ENCODE measurements at places on chromosomes 1 and 21.

GRCh38 chr1:192167911-192168700, 9.8 kb downstream of the RGS18 start:
- no peak for DNase-seq

- DNase-seq = no peak
These were observed 1.8 kb upstream of the CKS1B start for GRCh38 chr1:154972517-154973343.

DNA sequence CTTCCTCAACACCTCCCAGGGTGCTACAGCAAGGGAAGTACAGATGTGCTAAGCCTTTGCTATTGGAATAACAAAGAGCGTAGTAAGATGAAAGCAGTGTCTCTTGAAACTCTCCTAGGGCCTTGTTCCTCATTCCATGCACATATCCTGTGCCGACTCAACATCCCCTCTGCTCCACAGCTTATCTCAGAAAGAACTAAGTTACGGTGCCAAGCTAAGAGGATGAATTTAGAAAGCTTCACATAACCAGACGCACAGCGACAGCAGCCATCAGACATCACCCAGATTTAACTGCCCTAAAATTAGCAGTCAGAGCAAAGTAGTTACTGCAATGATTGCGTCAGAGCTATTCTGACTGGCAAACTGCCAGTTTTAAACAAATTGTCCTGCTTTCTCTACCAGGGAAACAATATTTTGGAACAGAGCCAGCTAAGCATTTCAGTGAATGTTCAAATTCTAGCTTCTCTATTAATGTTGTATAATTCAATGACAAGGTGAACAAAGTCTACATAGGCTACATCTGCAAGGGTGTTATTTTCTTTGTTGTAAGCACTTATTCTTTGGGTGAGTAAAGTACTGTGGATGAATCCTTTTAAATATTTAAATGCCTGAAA, 9.5 kb downstream of the SIPA1L2 start:
- no peak for DNase-seq

DNA sequence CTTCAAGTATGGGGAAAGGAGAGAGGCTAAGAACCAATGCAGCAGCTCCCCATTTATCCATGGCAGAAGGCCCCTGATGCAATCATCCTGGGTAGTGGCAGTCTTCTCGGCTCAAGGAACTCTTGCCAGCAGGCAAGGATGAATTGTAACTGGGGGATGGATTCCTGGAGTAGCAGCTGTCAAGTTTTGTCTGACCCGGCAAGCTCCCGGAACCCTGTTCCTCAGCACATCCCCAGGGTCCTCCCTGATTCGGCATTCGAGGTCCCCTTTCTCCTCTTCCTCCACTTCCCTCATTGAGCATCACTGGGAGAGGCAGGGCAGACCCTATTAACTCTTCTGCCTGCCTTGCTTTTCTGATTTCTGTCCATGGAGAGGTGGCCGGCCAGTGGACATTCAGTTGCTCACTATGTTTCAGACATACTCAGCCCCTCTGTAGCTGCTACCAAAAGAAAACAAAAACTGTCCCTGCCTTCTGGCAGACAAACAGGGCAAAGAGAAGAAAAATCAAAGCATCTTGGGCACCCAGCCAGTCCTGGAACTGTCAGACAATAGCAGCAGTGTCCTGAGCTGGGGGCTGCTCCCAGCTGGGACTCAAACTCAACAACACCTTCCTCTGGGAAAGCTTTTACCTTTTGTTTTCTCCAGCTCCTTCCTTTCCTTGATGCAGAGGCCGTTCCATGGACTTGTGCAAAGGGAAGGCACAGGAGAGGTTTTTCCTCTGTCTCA, 5.6 kb upstream of the PTCH2 start:
- no peak for DNase-seq

DNA sequence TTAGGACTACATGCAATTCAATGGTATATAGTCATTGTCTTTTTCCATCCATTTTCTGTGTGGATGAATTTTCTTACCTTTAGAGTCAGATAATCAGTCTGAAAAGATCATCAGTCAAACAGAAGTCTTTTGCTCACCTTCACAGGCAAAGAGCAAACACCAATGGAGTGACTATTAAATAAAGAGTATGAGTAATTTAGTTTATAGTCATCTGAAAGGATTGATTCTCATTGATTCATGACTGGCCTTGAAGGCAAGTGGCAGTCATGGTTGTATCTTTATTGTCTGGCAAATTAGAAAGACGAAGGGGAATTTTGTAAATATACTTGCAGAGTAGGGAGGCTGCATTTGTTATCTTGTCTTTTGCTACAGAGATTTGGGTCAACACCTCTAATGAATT, 89.9 kb downstream of the EPB41 start:
- DNase-seq = no peak

- DNase-seq = no peak
These were observed 76.3 kb downstream of the ZP4 start for GRCh38 chr1:237814319-237814924.

- DNase-seq = no peak
These were observed 332.1 kb downstream of the PTPRC start for GRCh38 chr1:198970916-198971315.

DNA sequence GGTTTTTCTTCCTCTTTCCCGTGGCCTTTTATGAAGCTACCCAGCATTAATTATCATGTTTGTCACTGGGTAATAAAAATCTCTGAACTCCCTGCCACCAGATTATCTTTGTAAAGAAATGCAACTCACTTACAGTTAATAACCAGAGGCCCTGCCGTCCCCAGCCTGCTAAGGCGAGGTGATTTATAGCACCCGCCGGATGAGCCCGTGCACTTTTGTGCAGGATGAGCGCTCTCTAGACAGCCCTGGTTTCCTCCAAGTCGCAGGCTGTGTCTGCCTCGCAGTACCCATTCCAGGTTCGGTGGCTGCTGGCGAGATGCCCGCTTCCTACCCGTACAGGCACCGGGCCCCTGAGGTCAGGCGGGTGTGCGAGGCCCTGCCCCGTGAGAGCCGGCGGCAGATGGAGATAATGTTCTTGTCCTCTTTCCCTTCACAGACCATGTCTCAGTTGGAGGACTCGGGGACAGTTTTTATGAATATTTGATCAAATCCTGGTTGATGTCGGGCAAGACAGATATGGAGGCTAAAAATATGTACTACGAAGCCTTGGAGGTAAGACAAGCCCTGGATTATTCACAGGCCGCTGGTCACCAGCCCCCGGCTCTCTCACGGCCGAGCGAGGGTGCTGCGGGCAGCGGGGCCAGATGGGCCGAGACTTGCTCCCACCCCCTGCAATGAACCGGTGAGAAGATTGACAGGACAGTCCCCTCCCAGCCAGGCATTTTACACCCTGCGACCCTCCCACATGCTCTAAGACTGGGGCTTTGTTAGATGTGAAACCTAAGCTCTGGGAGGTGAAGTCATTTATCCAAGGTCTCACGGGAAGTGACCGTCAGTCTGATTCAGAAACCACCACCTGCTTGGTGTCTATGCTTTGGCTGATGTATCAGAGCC, 28.5 kb upstream of the SELENON start:
- no peak for DNase-seq

GRCh38 chr1:92031281-92032110, 1.7 kb downstream of the EPHX4 start:
- DNase-seq = no peak

GRCh38 chr1:235642943-235643371, 6.6 kb downstream of the GNG4 start:
- DNase-seq = no peak

- DNase-seq = no peak
These were observed 5.7 kb downstream of the TGFB2 start for GRCh38 chr1:218350801-218351266.

GRCh38 chr1:162772571-162773154, 17.8 kb upstream of the HSD17B7 start:
- DNase-seq = no peak

- no peak for DNase-seq
These were observed 54.3 kb downstream of the ST6GALNAC5 start for GRCh38 chr1:76921590-76921989.

DNA sequence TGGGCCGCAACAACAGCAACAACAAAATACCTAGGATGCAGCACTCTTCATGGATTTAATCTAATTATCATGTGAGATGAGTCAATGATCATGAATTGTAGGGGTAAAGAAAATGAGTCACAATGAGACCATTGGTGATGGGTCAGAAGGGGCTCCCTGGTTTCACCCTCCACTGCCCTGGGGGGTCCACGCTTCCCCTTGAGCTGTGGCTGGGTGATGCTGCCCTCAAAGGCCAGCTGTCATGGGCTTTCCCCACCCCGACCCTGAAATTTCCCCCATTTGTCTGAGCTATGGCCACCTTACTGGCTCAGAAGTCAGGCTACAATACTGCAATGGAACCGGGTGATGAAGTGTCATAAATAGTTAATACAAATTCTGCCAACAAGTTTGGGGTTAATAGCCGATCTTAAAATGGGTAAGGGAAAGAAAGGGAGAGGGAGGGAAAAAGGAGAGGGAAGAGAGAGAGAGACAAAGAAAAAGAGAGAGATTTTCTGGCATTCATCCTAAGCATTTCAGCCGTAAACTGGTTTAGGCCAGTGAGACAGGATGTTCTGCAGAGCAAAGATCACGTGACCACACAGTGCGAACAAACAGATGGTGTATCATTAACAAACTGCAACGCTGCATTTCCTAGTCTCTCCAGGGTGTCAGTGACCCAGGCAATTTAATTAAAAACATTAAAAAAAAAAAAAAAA, 143.4 kb upstream of the ERRFI1 start:
- DNase-seq = no peak

GRCh38 chr1:245805532-245805931, 650.7 kb downstream of the KIF26B start:
- DNase-seq = no peak

- DNase-seq = no peak
These were observed 10.1 kb downstream of the MATN1 start for GRCh38 chr1:30713311-30713710.

- no peak for DNase-seq
These were observed 91.6 kb upstream of the TTC39A start for GRCh38 chr1:51421964-51422363.

GRCh38 chr1:209546390-209547085, 37.0 kb upstream of the CAMK1G start:
- no peak for DNase-seq

DNA sequence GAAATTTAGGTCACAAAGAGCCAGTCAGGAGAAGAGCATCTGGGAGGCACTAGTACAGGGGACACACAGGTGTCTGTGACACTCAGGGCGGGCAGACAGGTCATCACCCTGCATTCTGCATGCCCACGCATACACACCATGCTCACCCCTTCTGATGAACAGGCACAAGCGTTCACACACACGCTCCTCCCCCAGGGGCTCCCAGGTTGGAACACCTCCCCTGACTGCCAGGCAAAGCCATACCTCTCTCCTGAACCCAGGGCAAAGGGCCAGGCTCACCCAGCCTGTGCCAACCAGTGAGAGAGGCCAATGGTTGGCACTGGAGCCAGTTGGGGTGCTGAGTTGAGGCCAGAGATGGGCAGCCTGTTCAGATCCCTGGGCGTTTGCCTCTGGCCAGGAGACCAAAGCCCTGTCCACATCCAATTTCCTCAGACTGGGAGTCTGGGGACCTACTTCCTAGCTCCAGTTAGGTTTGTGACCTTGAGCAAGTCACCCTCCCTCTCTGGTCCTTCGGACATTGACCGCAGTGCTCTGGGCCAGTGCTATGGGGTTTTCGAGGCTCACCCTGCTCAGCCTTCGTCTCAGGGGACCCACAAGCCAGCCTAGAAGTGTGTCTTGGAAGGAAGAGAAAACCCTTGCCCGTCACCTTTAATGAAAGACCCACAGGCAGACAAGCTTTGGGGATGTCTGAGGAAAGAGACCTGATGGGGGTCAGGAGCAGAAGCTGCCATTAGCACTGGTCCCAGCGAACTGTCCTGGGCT, 5.8 kb upstream of the LAD1 start:
- DNase-seq = no peak

GRCh38 chr1:36484099-36484498, 1.4 kb upstream of the CSF3R start:
- DNase-seq = no peak

GRCh38 chr1:16915627-16915973, 6.1 kb upstream of the CROCC start:
- DNase-seq = no peak

- no peak for DNase-seq
These were observed 70.6 kb upstream of the NFIA start for GRCh38 chr1:61011561-61012263.

GRCh38 chr1:227330279-227331076, 12.2 kb upstream of the CDC42BPA start:
- no peak for DNase-seq

GRCh38 chr21:17585875-17586450, 26.7 kb downstream of the BTG3 start:
- DNase-seq = no peak

- DNase-seq = no peak
These were observed 120.3 kb downstream of the PPIAL4G start for GRCh38 chr1:148362626-148363438.

DNA sequence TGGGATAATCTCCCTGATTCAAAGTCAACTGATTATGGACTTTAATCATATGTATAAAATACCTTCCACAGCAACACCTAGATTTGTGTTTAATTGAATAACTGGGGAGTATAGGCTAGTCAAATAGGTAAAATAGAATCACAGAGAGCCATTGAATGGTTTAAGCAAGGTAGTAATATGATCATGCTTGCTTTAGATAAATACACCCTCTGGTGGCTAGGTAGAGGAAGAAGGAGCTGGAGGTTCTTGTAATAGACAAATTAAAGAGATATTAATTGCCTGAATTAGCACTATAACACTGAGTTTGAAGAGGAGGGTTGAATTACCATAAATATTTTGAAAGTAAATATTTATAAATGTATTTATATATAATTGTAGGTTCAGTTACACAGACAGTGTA, 40.3 kb downstream of the DIRAS3 start:
- DNase-seq = no peak

- DNase-seq = no peak
These were observed 1.2 kb downstream of the ARHGEF11 start for GRCh38 chr1:157044326-157044725.

GRCh38 chr1:10538646-10539355, 64.1 kb downstream of the PEX14 start:
- DNase-seq = no peak

GRCh38 chr1:206062464-206062863, 9.5 kb downstream of the RHEX start:
- no peak for DNase-seq

DNA sequence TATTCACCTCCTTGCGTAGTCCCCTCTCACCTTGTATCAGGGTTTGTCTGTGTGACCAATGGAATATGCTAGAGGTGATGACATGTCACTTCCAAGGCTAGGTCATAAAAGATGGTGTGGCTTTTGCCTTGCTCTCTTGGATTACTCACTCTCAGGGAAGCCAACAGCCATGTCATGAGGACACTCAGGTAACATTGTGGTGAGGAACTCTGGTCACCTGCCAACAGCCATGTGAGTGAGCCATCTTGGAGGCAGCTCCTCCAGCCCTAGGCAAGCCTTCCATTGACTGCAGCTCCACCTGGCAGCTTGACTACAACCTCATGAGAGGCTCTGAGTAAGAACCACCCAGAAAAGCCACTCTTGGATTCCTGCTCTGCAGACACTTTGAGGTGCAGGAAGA, 11.0 kb upstream of the HEYL start:
- DNase-seq = no peak

- DNase-seq = no peak
These were observed 9.9 kb upstream of the LMO4 start for GRCh38 chr1:87318806-87319205.
